ENCODE measurements at places on chromosomes 6 and 20. TPM values are rescaled to one million over a fixed set of nuclear protein-coding genes. Genes with fewer than 3 reads are reported as not detected.
A peak's percentile ranks its signal among the peaks of the same experiment; 100 is the strongest.

DNA sequence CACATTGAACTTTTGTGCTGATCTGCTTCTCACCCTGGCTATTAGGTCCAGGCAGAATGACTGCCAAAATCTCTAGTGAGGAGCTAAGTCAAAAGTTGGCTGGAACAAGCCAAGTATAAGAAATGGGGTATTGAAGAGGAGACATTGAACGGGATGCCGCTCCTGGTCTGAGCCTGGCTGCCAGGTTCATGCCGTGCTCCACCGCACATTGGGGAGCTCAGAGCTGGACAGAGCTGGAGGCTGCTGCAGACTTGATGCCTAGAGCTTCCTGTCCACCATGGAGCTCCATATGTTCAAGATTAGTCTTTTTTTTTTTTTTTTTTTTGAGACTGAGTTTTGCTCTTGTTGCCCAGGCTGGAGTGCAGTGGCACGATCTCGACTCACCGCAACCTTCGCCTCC lies 4.1 kb upstream of the IFT52 start:
- no peak for ATAC-seq

The TMEM244 gene
- not detected for total RNA-seq

DNA sequence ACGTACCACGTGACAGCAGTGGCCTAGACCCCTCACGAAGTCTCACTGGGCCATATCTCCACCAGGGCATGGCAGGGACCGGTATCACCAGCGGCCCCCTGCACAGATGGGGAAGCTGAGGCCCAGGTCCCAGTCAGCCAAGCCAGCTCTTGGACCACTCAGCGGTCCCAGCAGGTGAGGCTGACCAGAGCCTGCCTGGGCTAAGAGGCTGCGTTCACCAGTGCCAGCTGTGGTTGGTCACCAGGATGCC lies 2.6 kb upstream of the MRGBP start:
- ATAC-seq, result no peak

The PKIB gene
- total RNA-seq, result 0.88 TPM

DNA sequence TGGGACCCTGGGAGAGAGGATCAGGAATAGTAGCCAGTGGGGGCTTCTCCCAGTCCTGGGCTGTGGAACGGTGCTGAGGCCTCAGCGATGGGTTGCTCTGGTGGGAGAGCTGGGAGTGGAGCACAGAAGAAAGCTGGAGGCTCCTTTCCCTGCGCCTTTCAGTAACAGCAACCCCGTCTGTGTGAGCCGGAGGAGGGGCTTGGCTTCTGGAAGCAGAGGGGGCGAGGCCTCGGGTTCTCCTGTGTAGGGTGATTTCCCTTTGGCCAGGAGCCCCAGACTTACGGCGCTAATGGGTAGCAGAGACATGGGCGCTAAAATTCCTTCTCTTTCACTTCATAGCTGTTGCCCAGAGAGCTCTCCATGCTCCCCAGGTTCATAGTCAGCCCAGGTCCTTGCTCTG lies 55.0 kb downstream of the DAAM2 start:
- ATAC-seq, result no peak

DNA sequence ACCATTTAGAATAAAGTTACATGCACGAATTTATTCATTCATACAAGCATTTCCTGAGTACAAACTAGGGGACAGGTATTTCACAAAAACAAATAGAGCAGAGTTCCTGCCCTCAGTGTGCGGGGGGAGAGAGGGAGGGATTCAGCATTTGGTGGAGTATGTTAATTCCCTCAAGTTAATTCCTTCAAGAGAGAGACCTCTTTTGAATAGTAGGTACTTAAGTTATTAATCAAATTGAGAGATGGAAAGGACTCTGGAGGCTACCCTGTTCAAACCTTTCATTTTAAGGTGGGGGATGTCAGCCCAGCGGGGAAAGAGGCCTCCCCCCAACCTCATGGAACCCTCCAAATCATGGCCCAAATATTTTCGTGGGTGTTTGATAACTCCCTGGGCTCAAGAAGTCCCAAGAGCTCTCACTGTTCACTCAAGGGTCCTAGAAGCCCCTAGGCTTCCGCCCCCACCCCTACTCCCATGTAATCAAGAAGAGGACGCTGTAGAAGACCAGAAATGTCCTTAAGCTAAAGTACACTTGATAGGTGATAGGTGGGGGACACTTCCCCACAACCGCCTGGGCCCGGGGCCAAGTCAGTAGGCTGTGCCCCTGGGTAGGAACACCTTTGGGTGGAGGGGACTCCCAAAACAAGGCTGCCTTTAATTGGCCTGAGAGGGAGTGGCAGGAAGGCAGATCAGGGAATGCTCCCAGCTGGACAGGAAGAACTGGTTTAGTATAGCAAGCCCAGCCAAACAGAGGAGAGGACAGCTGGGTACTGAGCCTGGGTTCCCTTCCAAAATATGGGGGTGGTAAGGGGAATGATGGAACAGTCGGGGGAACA lies 2.9 kb downstream of the SDC4 start:
- peak; percentile 58 for ATAC-seq

The CLVS2 gene
- not detected for total RNA-seq

The MRAP2 gene
- 1.0 TPM for total RNA-seq
